ENCODE measurements at places on chromosomes 6 and 20.

DNA sequence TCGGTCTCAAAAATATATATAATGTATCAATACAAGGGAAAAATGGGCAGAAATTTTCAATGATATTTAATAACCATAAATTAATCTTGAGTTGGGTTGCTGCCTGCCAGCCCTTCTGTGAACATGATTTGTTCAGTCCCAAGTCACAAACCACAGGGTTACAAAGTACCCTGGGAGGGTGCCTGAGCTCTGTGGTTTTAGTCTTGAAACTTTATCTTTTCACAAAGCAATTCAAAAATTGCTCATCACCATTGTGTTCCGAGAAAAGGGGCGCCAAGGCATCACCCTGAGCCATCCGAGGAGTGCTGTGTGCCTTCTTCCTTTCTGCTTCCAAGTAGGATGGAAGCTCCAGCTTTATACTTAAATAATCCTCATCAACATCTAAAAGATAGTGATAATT is 141.6 kb upstream of the AKAP12 start:
- no peak for DNase-seq

- no peak for DNase-seq
Observed at GRCh38 chr20:17469246-17470030, 61.7 kb downstream of the BFSP1 start.

DNA sequence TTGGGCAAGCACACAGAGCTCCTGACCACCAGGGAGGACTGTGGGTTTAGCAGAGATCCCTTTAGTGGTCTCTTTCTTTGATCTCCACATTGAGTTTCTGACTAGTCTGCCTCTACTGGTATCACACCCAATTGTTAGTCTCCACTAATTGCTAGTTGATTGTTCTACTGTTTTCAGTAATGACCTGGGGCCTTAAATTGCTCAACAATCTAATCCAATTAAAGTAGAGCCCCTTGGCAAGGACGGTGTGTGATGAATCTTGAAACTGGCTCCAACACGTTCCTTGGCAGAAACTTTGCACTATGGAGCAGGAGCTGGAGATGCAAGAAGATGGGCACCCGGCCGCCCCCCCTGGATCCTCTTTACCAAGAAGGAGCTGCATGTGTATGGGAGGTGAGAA is 12.3 kb downstream of the FAM50B start:
- DNase-seq, result peak; percentile 8

DNA sequence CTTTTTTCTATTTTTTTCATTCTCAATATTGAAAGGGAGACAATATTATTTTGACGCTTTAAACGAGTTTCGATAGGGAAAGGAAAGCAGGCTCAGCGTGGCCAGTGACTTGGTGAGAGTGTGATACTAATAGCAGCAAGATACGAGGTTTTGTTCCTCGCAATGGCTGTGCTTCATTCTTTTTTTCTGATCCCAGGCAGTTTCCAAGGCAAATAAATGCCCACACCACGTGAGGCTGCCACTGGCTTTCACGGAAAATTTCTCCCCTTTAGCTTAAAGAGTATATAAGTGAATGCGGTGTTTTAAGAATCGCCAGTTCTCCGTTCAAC is 196.4 kb upstream of the ZNF184 start:
- no peak for DNase-seq

GRCh38 chr20:10603971-10604864 is 69.6 kb downstream of the JAG1 start:
- DNase-seq, result no peak

GRCh38 chr20:46599227-46599987 is 49.0 kb upstream of the OCSTAMP start:
- DNase-seq, result no peak

DNA sequence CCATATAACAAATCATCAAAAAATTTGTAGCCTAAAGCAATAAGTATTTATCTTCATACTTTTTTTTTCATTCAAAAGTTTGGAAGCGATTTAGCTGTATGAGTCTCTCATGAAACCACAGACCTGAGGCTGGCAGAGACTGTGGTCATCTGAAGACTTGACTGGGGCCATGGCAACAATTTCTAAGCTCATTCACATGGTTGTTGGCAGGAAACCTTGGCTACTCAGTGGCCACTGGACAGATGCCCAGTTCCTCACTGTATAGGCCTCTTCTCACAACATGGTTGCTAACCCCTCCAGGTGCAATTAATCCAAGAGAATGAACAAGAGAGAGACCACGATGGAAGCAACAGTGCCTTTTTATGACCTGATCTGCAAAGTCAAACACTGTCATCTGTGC is 235.9 kb downstream of the BTBD3 start:
- DNase-seq, result no peak

- no peak for DNase-seq
Observed at GRCh38 chr6:133551847-133552341, 310.7 kb downstream of the EYA4 start.

DNA sequence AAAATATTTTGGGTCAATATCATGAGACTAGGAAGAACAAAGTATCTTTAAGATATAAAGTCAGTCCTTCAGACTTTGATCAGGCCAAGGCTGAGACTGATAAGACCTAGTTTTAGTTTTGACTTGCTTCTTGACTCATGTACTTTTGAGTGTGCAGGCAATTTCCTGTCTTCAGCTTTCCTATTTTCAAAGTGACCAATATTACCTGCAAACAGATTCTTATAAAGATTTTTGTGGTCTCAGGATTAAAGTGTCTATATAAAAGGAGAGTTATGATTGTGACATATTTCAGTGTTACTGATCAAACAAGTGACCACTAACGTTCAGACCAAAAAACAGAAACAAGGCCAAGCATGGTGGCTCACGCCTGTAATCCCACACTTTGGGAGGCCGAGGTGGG is 36.0 kb upstream of the AKIRIN2 start:
- no peak for DNase-seq

DNA sequence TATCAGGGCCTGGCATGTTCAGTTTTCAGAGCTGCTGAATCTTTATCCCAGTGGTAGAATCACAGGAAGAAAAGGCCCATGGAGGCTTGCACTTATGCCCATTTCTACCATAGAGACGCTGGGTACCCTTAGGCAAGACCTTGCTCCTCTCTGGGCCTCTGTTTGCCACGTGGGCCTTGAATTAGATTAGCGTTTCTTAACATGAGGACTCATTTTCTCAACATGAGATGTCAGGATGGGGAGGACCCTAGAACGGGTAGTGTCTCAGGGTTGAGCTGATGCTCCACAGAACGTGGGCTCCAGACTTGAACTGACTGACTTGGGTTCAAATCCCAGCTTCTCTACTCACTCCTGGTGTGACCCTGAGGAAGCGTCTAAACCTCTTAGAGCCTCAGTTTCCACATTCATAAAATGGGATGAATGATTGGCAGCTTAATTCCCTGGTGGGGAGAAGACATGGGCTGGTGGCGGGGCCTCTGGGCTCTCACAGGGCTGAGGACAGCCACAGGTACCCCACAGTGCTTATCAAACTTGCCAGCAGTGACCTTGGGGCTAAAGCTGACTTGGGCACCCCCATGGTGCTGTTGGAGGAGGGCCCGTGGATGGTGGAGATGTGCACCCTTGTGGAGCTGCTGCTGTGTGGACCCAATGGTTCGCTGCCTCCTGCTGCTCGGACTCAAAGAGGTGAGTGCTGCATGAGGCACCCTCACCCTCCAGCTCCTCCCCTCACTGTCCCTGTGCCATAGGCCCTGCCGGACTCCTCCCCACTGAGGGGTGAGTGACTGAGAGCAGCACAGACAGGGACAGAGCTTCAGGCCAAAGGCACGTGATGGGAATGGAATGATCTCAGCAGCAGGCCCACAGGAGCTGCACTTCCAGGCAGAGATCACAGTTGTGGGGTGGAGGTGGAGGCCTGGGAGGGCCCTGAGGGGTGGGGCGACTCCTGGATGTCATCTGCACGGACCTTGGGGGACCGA is 28.2 kb downstream of the SUN5 start:
- DNase-seq, result no peak

DNA sequence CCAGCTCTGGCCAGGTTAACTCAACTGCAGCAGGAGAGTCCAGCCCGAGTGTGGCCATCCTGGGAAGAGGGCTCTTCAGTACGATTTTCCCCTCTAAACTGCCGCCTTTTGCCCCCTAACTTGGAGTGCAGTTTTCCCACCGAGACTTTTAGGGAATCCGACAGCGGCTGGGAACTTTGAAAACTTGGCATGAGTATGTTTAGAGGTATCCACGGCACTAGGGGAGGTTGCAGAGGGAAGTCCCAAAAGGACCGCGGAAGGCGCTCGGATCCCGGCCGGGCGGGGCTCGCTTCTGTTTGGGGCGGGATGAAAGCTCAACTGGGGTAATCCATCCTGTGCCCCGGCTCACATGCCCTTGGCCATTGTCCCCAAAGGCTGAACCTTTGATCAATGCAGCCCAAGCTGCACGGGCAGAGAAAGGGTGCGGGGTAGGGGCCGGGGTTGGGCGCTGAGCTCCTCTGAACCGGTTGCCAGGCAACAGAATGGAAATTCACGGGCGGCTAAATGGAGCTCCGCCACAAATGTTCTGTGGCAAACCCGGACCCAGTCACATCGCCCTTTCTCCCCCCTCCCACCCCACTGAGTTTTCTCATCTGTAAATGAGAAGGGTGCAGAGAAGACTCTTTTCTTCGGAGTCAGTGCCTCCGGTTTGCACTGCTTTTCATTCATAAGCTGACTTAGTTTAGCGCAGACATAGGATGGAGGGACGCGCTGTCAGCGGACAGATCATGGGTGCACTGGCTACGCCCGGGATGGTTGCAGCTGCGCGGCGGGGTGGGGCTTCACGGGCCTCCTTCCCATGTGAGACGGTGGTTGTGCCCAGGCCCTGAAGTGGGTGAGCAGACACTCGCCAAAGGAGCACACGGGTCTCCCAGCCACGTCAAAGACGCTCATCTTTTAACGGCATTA is 2.3 kb downstream of the BMP6 start:
- DNase-seq, result peak; percentile 39

GRCh38 chr20:15613530-15613929 is 959.7 kb downstream of the KIF16B start:
- no peak for DNase-seq

DNA sequence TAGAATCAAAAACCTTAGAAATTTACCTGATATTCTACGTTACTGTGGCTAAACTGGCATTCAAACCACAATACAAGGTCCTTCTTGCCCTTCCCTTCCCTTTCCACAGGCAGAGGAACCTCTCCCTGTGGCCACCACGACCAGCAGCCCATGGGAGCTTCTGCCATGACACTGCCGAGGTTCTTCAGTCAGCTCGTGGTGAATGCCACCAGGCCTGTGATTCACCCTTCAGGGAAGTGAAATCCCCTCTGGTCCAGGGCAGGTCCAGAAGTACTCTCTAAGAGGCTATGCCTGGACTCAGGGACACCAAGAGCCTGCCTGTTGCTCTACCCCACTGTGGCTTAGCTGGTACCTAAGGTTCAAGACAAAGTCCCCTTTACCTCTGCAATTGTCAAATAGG is 123.0 kb downstream of the HTR1B start:
- no peak for DNase-seq

DNA sequence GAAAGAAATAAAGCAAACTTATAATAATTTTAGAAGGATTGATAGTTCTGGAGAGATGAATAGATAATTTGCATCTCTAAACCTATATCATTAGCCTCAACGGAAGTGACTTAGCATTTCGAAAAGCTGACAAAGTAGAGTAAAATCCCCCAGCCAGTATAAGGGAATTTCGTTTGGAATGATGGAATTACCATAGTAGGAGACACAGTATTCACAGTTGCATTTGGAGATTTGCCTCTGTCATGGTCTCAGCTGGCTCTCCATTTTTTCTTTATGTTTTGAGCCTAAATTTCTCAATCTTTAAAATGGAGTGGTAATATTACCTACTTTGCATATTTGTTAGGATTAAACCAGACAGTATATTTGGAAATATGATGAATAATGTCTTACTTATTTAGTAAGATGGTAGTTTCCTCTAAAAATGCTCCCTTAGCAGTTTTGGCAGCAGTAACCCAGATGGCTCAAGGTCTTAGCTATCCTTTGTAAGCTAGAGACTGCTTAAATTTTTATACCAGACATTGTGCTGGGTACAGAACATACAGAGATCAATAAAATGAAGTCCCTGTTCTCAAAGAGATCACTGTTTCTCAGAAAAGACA is 58.2 kb downstream of the SMAP1 start:
- DNase-seq, result no peak

GRCh38 chr20:9206486-9206885 is 137.6 kb downstream of the PLCB4 start:
- no peak for DNase-seq

DNA sequence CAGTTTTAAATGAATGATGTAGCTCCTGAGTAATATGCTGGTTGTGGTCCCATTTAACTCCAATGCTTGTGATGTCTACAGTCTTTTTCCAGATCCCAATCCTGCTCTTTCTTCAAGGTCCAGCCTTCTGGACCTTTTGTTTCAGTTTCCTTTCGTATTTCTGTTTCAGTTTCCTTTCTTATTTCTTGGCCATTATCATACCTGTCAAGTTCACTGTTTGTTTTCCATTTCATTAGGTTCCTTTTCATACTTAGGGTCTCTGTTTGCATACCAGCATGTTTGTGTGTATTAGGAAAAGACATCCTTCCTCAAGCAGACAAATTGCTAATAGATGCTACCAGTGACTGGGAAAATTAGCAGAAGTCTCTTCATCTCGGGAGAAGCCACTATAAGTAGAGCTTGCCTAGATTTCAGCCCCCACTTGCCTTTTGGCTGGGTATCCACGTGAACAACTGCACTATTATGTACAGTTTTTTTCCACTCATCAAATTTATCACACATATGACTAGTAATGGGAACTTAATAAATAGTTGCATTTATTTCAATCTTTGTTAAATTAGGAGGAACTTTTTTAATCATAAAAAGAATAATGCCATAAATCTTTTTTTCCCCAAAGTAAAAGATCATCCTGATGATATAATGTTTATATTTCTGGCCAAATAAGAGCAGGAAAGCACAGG is 583.4 kb downstream of the BCKDHB start:
- DNase-seq, result no peak

DNA sequence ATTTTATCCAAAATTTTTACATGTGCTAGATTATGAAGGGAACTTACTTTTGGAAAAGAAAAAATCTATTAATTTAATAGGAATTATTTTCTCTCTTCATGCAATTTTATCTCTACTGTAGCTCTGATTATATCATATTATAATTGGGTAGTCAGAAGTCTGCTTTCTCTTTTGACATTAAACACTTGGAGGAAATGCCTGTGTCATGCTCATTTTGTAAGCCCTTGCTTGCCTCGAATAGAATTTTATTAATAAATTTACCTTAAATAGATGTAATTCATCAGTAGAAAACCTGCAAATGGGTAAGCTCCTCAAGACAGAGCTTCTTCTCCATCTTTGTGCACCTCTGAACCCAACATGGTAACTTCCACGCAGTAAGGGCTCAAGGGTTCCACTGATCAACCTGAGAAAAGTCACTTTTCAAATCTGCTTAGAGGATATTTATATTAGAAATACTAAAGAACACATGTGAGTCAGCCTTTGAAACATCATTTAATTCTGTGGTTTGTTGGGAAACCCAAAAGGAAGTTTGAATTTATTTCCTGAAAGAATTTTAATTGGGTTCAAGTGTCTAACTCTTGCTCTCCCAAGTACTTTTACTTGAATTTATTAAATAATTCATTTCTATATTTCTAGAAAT is 266.0 kb downstream of the ALDH8A1 start:
- DNase-seq, result no peak

DNA sequence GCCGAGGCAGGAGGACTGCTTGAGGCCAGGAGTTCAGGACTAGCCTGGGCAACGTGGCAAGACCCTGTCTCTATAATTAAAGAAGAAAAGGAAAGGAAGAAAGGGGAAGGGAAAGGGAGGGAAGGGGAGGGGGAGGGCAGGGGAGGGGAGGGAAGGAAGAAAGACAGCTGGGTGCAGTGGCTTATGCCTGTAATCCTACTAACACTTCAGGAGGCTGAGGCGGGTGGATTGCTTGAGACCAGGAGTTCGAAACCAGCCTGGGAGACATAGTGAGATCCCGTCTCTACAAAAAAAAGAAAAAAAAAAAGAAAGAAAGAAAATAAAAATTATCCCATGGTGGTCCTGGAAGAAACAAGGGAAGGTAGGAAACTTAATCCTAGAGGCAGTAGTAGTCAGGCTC is 33.5 kb downstream of the BCL2L1 start:
- DNase-seq, result no peak

Measured in stimulated activated CD4-positive, alpha-beta T cell treated with anti-CD3 and anti-CD28 coated beads, Interleukin-2, amount 100 ng/mL, for 24 hours (primary cell).